ENCODE measurements at places on chromosomes 2 and 18.
A peak's percentile ranks its signal among the peaks of the same experiment; 100 is the strongest.

GRCh38 chr2:70450641-70451250, 102.9 kb downstream of the TGFA start:
- DNase-seq, result no peak

DNA sequence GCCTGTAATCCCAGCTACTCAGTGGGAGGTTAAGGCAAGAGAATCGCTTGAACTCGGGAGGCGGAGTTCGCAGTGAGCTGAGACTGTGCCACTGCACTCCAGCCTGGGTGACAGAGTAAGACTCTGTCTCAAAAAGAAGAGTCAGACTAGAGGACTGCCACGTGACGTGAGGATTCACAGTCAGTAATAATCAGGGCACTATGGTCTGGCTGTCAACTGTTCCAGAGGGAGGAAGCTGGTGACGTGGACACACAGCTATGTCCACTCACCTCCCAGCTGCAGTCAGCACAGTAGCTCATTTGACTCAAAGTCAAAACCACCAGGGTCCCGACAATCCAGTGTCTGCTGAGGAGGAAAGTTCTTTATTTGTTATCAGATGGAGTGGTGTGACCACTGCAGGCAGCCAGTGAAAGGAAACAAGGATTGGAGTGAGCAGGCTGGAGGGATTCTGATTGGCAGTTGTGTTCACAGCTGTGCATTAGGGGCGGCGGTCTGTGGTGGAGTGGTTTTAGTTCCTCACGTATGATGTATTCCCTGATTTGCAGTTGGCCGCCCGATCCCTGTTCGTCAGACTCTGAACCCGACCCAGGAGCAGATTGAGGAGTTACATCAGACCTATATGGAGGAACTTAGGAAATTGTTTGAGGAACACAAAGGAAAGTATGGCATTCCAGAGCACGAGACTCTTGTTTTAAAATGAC, 37.9 kb downstream of the MOGAT1 start:
- no peak for DNase-seq

GRCh38 chr2:240436683-240437550, 1.5 kb downstream of the GPC1 start:
- no peak for DNase-seq

- no peak for DNase-seq
These were observed 99.2 kb upstream of the ASAP2 start for GRCh38 chr2:9107168-9108025.

DNA sequence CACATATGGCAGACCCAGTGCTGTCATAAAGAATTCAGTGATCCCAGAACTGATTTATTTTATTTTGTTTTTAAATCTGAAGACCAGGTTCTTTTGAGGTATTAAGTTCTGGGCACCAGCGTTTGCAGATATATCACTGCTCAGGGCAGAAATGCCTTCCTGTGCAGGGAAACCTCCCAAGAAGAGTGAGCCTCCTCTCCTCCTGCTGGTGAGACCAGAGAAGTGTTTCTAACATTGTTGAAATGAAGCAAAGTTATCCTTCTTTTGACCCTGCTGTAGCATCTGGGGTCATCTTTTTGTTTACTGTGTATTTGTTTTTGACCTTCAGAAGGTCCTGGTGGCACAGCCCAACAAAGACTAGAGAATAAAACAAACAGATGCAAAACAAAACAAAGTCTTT, 94.0 kb downstream of the AQP4 start:
- no peak for DNase-seq

GRCh38 chr18:23057096-23057495, 78.2 kb upstream of the CABLES1 start:
- no peak for DNase-seq

DNA sequence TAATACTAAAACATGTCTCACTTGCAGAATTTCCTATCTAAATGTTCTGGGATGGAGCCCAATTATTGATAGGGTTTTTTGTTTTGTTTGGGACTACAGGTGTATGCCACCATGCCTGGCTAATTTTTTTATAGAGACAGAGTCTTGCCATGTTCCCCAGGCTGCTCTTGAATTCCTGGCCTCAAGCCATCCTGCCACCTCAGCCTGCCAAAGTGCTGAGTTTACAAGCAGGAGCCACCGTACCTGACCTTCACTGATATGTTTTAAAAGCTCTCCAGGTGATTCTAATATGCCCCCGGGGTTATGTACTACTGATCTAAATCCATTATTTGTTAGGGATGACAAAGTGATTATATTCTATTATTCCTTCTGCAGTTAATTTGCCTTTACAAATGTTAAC, 2.2 kb downstream of the ELAC1 start:
- DNase-seq, result no peak

- DNase-seq, result peak; percentile 25
These were observed 77.0 kb upstream of the SERTAD2 start for GRCh38 chr2:64730551-64731262.

DNA sequence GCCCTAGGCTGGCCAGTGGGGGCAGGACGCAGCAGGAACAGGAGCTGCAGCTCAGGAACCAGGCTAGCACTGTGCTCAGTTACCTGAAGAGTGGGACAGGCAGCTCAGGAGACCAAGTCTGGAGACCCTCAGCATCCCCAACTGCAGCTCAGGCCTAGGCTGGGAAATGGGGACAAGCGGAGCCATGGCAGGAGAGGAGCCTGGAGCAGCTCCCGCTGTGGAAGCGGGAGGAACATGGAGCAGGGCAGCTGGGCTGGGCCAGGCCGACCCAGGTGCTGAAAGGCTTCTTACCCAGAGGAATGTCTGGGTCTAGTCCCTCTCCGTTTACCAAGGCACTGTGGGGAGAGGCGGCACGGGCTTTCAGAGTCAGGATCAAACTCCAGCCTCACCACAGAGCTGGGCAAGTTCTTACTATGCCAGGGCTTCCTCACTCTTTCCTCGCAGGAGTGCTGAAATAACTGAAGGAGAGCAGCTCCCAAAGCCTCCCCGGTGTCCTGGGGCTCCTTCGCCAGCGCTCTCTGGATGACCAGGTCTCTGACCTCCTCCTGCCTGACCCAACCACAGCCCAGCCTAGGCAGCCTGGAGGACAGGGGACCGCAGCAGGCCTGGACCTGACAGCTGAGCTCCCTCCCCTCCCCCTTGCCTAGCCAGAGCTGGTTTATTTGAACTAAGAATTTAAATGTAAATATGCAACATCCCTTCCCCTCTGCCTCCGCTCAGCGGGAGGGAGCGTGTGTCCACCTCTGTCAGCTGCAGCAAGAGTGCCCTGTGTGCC, 247.8 kb upstream of the SIX2 start:
- no peak for DNase-seq

- no peak for DNase-seq
These were observed 40.5 kb downstream of the ARHGEF4 start for GRCh38 chr2:130877258-130877657.

GRCh38 chr2:234401426-234401825, 95.5 kb downstream of the ARL4C start:
- no peak for DNase-seq

DNA sequence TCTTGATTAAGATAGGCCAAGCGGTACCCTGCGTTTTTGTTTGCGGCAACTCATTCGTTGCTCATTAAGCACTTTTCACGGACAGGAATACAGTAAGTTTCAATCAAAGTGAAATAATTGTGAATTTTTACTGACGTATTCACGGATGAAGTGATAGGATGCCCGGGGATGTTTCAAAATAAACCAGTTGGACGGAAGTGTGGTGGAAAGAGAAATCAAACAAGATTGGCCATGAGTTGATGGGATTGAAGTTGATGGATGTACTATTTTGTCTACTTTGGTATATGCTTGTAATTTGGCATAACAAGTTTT, 481 bp downstream of the TMEM177 start:
- DNase-seq, result no peak

GRCh38 chr2:59250307-59250677, 1009.2 kb upstream of the FANCL start:
- no peak for DNase-seq

GRCh38 chr2:147439986-147440385, 404.8 kb upstream of the ACVR2A start:
- no peak for DNase-seq

GRCh38 chr18:30288662-30289414, 753.7 kb downstream of the DSC3 start:
- no peak for DNase-seq

GRCh38 chr18:55539240-55539639, 48.8 kb downstream of the TCF4 start:
- no peak for DNase-seq

DNA sequence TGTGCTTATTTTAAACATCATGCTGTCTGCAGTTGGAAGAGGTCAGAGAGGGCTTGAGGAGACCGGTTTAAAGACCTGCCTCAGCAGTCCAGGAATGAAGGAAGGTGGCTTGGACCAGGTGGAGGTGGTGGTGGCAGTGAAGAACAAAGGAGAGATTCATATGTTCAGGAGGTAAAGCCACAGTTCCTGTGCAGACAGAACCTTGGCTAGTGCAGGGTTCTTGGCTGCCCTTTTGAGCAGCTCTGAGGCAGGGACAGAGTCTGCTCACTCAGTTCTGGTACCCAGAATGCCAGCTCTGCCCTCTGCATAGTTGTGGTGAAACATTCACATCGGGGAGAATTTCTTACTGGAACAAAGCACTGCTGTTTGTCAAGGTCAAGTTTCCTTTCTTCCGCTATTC, 669.7 kb upstream of the HS6ST1 start:
- no peak for DNase-seq

DNA sequence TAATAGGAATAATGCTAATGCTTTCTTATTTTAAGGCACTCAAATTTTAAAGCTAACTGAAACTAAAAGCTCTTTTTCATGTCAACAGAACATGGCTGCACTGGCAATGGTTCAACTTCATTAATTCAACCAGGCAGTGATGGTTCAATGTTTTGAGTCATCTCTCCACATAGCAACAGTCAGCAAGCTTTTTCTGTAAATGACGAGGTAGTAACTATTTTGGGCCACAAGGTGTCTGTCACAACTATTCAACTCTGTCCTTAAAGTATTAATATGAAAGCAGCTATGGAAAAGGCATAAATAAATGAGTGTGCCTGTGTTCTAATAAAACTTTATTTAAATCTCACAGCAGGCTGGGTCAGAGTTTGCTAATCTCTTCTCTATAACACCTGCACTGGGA, 1425.6 kb upstream of the PIK3C3 start:
- DNase-seq, result no peak

GRCh38 chr2:15667809-15668556, 76.3 kb downstream of the DDX1 start:
- DNase-seq, result no peak

All from stimulated activated CD4-positive, alpha-beta T cell treated with anti-CD3 and anti-CD28 coated beads, Interleukin-4, amount 100 ng/mL, for 4 hours (primary cell).